NCI-H460 (cell line): ENCODE measurements at places on chromosomes 11 and 22.

GRCh38 chr22:48491451-48491941 is 1336.2 kb downstream of the BRD1 start:
- DNase-seq = no peak

DNA sequence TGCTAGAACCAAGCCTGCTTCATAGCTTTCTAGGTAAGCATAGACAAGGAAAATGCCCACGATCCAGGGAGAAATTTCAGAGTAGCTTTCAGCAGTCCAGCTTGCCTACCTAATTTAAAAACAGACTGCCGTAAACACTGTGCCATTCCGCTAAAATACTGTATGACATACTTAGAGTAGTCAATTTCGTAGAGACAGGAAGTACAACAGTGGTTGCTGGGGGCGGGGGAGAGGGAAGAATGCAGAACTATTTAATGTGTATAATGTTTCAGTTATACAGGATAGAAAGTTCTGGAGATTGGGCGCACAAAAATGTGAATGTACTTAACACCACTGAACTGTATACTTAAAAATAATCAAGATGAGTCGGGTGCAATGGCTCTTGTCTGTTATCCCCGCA is 56.7 kb downstream of the C11orf58 start:
- DNase-seq = no peak

DNA sequence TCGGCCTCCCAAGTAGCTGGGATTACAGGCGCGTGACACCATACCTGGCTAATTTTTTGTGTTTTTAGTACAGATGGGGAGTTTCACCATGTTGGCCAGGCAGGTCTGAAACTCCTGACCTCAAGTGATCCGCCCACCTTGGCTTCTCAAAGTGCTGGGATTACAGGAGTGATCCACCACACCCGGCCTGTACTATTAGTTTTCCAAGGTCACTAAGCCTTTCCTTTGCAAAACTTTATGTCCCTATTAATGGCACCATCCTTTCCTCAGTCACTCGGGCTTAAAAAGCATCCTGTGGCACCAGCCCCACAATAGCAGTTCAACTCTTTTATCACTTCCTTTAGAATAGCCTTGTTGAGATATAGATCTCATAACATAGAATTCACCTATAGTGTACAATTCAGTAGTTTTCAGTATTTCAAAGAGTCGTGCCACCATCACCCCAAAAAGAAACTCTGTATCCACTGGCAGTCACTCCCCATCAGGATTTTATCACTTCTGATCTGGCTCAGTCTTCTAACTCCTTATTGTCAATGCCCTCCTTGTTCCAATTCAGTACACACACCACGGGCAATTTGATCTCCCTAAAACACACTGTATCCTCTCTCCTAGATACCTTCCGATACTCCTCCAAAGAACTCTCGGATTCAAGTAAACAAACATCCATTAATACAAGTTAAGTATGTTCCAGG is 921 bp upstream of the BCL2L13 start:
- no peak for DNase-seq

- DNase-seq = no peak
Observed at GRCh38 chr11:128697645-128698174, 3.8 kb downstream of the FLI1 start.

GRCh38 chr22:17303840-17304779 is 65.2 kb upstream of the CECR2 start:
- DNase-seq = no peak

DNA sequence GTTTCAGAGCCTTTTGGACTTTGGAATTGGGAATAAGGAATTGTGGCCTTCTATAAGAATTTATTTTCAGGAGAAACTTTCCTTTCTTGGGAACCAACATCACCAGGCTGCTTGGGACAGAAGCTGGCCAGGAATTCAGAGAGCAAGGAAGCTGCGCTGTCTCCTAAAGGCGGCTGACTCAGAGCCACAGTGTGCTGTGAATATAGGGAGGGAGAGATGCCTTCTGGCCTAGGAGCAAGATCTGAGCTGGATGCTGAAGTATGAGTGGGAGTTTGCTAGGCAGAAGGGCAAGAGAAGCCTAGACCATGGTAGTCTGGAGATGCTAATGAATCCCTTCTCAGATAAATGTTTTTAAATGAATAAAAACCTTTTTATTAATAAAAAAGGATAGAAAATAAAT is 213.7 kb upstream of the TBCEL start:
- no peak for DNase-seq

GRCh38 chr11:117923773-117924172 is 5.4 kb downstream of the TMPRSS13 start:
- DNase-seq = no peak

DNA sequence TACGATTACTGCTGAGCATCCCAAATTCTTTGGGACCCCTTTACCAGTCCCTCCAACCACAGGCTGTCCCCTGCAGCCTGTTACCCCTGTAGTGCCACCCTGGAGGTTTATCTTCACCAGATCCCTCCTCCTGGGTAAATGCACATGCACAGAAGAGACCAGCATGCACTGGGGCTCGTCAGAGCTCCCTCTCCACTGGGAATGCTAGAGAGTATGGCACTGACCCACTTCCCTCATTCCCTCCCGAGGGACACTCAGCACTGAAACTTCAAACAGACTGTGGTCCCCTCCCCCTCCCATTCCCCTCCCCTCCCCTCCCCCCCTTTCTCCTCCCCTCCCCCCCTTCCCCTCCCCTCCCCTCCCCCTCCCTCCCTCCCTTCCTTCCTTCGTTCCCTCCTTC is 49.1 kb downstream of the C11orf91 start:
- no peak for DNase-seq

DNA sequence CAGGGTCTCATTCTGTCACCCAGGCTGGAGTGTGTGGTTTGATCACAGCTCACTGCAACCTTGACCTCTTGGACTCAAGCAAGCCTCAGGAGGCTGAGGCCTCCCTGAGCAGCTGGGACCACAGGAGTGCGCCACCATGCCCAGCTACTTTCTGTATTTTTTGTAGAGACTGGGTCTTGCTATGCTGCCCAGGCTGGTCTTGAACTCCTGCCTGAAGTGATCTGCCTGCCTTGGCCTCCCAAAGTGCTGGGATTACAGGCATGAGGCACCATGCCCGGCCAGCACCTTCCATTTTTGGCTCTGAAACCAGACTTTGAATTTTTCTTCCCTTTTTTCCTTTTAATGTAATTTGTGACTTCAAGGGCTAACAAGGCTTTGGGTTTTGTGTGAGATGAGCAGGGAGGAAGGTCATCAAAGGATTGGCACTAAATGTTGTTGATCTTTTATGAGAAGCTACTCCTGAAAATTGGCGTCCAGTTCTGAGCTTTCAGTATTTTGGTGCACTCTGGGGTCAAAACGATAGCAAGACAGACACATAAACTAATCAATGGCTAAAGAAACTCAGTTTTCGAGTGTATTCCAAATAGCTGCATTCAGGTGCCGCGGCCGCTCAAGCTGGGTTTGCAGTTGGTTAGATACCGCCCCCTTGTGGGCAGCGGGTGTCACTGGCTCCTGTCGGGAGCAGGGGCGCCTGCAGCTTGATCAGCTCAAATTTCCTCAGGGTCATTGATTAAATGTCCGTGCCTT is 51.9 kb upstream of the CLMP start:
- DNase-seq = peak; percentile 70
